NCI-H187 (cell line): ENCODE measurements at places on chromosomes 5 and 9.

DNA sequence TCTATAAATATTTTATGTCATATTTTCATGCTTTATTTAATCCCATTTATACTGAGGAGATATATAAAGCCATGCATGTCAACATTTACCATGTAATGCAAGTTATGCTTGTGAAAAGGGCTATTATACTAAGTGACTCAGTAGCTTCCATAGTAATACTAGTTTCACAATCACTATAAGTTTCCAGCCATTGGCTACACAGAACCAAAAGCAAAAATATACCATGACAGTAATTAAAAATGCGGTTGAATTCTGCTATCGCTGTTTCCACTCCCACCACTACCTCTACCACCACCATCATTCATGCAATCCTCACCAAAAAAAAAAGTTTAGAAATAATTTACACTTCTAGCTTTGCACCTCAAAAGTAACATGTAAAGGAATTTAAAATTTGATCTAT, 60.2 kb downstream of the MLLT3 start:
- no peak for DNase-seq

DNA sequence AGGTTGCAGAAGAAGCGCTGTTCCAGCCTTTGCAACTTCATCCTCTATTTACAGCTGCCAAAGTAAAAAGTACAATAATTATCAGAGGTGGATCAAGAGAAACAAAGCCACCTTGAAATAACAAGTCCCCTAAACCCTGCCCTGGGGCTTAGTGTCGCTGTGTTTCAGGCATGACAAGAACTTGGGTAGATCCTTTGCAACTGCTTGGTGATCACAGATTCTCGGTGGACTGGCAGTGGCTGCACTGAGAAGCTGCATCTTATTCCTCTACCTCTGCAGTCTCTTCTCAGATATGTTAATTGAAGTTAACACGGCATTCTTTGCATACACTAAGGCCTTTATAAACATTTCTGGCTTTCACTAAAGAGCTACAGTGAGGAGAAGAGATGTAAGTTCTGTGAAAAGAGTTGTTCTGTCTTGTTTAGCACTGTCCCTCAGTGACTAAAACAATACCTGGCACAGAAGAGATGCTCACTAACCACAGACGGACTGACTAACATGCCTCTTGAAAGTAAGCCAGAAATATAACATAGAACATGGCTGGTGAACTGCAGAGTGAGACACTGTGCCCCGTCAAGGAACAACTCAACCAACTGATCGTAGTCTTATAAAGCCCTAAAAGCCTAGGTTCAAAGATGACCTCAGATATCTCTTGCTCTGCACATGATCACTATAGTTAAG, 144.2 kb downstream of the MLLT3 start:
- no peak for DNase-seq

GRCh38 chr9:95938724-95939123, 63.2 kb downstream of the ERCC6L2 start:
- DNase-seq: no peak

DNA sequence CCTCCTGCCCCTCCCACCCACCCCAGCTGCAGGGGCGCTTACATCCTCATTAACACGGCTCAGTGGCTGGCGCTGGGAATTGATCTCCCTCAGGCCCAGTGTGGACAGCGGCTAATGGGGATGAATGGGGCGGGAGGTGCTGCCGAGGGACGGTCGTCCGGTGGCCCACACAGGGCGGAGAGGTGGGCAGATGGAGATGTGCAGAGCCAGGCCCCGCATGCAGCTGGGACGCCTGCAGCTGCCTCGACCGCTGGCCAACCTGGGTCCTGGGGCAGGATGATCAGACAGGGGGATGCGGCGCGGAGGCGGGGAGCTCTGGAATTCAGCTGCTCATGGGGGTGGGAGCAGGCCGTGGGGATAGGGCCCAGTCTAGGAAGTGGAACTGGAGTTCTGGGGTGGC, 17.6 kb downstream of the TSPAN17 start:
- DNase-seq: no peak

- no peak for DNase-seq
These were observed 1.5 kb upstream of the HMGCR start for GRCh38 chr5:75335486-75335885.

DNA sequence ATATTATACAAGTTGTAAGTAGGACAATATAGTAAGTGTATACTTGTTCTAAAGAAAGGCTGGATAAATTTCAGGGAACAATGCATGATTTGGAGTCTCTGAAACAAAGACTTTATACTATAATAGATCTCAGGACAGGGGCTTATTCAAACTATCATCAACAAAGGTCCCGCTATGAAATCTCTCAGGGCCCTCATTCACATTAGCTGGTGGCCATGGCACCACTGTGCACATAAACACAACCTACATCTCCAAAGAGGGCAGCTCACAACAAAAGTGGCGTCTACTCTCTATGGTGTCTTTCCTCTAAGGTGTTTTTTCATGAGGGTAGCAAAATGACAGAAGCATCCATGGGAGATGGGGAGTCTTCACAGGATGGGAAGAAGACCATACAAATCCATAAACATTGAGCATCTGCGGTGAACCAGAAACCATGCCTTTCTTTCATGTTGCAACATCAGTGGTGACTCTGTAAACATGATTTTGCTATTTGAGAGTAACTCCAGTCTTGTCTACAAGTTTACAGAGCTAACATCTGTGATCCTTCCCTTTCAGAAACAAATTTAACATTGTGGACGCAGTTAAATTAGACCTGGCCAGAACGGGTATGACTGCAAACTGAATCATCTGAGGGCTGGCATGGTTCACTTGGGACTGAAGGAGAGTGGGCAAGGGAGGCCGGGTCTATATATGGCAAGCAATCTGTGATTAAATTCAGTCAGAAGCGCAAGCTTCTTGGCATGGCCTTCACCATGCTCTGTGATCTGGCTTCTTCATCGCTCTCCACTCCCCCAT, 5.5 kb downstream of the TTLL11 start:
- no peak for DNase-seq

DNA sequence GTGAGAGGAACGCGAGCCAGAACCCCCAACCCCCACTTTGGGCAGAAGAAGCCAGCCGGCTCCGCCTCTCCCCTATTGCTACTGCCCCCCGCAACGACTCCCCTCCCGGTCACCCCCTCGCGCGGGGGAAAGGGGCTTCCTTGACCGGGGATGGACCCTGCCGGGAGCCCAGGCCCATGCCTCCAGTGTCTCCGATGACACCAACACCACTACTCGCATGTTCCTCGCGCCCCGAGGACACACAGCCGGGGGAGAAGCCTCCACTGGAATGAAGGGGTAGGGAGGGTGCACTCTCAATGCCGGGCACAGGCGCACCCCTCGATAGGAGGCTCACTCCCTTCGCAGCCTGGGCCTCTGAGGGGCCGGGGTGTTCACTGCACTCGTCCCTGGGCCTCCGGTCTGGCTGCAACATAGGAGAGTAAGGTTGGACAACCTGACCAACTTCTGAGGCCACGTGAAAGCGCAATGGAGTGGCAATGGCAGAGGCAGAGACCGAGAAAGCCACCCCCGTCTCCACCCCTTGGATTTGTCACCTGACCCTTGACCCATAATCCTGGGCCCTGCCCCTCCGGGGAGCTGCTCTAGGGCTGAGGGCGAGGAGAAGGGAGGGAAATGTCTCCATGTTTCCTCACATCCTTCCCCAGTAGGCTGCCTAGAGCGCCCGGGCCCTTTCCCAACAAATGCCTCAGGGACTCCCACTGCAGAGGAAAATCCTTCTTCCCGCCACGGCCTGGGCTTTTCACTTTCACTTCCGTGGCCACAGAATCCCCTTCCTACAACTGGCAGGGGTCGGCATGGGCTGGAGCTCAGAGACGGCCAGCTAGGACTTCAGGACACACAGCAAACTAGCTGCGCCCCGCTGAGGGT, 1.1 kb upstream of the CNTFR start:
- no peak for DNase-seq

GRCh38 chr5:2800035-2800434, 48.6 kb upstream of the IRX2 start:
- no peak for DNase-seq

GRCh38 chr5:159209438-159210209, at the start of gene RNF145:
RNF145 (minus strand) TSS chr5:159209553; CDS start chr5:159203617, 5,936 bp downstream.
- DNase-seq: peak; percentile 71

GRCh38 chr5:41508696-41509398, 1.6 kb downstream of the PLCXD3 start:
- no peak for DNase-seq

DNA sequence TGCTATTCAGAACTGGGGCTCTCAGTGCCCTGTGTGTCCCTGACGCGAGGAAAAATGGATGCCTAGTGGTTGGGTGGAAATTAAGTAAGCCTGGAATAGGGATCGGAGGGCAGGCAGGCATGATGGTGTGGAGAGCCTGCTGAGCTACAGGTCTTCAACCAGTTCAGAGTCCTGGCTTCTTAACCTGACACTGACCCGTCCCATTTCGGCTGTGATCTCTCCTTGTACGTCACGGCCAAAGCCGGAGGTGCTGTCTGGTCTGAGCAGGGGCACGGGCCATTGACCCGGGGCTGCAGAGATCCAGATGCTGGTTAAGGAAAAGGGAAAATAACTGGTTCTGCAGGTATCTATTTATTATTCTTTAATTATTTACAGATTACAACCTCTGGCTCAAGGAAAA, 27.9 kb downstream of the RHOBTB3 start:
- DNase-seq: no peak
